ENCODE measurements at places on chromosomes 1 and 21.

DNA sequence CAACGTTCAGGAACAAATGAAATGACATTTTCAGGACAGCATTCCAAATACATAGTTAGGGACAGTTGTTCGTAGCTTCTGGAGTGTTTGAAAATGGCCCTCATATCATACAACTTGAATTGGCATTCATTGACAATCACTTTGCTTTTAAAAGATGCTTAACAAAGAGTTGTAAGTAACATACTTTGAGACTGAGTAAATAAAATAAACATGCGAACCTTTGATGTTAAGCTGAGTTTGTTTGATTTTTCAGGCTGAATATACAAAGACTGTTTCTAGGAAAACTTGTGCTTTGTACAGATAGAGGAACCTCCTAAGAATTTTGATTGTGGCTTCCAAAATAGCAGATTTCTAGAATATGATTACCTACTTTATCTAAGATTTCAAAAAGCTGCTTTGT is 45.3 kb downstream of the ITSN1 start:
- no peak for DNase-seq

- DNase-seq, result no peak
Measured at GRCh38 chr1:201648066-201648906, 109.4 kb downstream of the NAV1 start.

DNA sequence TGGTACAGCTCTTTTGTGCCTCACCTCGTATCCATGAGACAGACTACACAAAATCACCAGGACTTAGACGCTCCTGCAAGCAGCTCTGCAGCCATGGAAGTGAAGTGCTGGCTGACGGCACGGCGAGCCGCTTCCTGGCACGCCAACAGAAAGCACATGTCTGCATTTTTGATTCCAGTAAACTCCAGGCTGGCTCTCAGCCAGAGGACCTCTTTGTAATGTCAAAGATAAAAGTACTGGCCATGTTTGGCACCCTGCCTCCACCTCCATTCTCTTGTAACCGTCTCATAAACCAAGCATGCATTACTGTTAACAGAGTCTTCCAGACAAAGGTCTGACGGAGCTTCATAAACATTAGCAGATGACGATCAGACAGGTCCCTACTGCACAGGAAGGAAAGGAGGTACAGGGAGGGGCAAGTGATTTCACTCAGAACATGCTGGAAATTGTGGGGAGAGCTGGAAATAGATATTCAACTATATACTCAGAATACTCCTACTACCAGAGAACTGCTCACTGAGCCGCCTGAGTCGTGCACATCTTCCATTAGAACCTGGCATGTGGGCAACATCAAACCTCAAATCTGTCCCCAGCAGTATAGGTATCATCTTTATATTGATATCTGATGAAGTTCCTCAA is 632.0 kb downstream of the SMYD3 start:
- no peak for DNase-seq

DNA sequence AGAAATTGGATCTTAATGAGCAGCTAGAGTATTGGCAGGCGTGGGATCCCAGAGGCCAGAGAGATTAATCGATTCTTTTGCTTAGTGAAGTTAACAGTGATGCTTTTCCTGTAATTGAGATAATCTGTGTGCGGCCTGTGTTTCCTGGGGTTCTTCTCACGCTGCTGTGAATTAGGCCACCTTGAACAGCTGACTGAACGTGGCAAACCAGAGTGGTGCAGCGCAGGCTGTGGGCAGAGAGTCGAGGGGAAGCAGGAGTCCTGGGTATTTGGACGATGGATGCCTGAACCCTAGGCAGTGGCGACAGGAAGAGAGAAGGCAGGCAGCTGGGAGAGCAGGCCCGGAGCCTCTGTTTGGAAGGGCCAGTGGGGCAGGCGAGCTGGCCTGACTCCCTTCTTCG is 51.7 kb downstream of the RYR2 start:
- DNase-seq, result no peak

DNA sequence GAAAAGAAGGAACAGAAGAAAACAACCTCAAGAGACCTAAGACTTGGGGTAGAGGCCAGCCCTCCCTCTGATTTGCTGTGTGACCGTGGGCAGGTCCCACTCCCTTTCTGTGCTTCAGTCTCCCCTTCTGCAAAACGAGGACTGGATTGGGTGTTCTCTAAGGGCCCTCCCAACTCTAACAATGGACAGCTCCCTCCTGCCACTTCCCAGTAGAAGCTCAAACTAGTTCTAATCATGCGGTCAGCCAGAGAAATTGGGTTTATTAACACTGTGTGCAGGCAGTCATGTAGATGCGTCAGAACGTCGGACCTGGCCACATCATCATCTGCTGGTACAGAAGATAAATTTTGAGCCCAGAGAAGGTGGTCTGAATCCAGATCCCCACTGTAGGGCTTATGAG is 1.6 kb upstream of the PADI4 start:
- DNase-seq, result no peak

DNA sequence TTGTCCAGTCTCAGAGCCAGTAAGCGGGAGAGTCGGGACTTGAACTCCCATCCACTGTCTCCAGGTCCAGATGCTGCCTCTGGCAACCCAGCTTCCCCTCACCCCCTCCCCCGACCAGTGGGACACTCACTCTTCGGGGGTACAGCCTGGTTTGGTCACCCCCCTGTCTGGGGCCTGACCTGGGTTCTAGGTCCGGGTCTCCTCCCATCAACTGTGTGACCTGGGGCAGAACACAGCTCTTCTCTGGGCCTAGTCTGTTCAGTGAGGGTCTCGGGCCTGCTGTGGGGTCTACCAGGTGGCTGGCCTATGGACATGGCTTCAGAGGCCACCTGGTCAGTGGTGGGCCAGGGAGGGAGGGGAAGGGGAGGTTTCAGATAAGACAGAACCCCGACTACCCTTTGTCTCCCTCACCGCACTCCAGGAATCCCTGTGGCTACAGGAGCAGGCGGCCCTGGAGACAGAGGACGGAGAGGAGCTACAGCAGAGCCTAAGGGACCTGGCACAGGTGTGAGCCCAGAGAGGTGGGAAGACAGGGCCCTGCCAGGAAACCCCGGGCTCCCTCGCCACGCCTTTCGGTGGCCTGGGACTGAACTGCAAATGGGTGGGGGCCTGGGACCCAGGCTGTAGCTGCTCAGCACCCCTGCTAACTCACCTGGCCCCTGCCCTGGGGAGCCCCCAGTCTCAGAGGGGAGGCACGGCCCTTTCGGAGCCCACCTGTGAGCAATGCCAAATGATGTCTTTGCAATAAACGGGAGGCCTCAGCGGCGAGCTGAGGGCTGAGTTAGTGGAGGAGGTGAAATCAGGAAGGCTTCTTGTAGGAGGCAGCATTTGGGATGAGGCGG is 4.1 kb upstream of the NBPF3 start:
- no peak for DNase-seq

- no peak for DNase-seq
Measured at GRCh38 chr1:241899210-241899609, 51.2 kb downstream of the EXO1 start.

- DNase-seq, result no peak
Measured at GRCh38 chr1:38062361-38063288, 16.0 kb upstream of the POU3F1 start.

- DNase-seq, result no peak
Measured at GRCh38 chr1:167638064-167638463, 8.0 kb downstream of the RCSD1 start.

GRCh38 chr1:247961791-247962190 is 3.2 kb upstream of the OR2AK2 start:
- no peak for DNase-seq

GRCh38 chr21:38712664-38713063 is 93.1 kb upstream of the ETS2 start:
- no peak for DNase-seq

GRCh38 chr1:176626572-176627061 is 163.6 kb downstream of the PAPPA2 start:
- no peak for DNase-seq

GRCh38 chr1:10617318-10617717 is 142.6 kb downstream of the PEX14 start:
- no peak for DNase-seq

DNA sequence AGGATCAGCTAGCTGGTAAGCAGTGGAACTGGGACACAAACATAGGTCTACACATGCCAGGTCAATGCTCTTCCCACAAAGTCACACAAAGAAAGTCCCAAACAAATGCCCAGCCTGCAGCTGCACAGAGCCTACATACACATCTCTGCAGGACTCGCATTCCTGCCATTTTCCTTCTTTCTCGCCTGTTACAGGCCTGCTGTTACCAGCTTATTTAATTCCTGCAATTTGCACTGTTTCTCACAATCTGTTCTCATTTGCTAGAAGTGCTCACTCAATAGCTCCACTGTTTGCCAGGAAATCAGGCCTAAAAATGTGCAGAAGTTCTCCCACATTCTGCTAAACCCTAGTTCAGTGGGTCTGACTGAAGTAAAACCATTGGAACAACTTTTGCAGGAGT is 362.6 kb upstream of the C1orf87 start:
- DNase-seq, result no peak

- no peak for DNase-seq
Measured at GRCh38 chr1:166328956-166329355, 162.2 kb upstream of the FAM78B start.

DNA sequence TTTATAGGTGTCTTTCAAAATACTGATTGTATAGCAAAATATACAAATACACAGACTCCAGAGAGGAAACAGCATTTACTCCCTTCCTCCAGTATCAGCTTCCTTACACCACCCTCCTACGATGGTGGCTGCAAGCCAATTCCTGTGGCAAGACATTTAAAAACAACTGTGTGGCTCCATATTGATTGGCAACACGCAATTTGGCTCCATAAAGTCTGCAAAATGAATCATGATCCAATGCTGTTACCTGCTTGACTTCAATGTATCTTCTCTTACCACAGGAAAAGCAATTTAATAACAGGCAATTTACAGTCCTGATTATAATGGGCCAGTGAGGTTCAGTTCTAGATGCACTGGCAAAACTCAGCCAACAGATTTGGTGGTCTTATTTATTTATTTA is 19.7 kb upstream of the ATP6V1G3 start:
- no peak for DNase-seq

DNA sequence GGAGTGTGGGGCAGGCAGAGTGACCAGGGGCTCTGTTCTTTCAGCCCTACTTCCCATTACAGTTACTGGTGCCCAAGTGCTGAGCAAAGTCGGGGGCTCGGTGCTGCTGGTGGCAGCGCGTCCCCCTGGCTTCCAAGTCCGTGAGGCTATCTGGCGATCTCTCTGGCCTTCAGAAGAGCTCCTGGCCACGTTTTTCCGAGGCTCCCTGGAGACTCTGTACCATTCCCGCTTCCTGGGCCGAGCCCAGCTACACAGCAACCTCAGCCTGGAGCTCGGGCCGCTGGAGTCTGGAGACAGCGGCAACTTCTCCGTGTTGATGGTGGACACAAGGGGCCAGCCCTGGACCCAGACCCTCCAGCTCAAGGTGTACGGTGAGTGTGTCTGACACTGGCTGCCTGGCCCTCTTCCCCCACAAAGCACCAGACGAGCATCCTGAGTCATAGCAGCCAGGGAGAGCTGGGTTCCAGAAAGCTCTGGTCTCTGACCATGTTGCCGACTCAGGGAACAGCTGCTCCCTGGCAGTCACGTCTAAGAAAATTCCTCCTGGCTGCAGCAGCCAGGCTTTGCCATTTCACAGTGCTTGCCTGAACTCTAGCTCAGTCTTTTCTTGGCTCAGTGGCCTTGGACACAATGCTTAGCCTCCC is 3.3 kb downstream of the SLAMF8 start:
- DNase-seq, result no peak

GRCh38 chr1:231871471-231871870 is 244.9 kb downstream of the DISC1 start:
- DNase-seq, result no peak

DNA sequence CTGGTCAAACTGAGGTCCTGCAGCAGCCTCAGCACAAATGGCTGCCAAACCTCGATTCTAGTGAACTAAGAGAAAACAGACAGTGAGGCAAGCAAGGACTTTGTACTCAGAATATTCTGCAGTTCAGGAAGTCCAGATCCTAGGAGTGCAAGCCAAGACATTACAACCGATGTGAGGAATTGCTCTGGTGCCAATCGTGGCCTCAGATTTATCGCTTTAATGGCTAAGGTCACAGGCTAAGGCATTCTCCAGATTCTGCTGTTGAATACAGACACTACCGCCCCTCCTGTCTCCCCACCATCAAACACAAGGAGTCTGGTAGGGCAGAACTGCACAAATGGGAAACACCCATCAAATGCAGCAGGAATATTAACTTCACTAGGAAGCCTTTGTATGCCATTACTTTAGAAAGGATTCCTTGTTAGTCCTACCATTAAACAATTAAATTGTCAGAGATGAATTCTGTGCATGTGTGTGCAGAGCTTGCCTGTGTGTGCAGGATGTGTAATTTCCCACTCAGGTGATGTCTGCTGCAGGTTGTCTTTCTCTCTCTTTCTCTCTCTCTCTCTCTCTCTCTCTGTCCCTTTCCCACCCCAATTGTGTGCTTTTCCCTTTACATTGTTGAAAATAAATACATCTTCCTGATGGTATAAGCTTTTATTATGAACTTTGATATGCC is 9.2 kb upstream of the SERTAD4 start:
- DNase-seq, result no peak

DNA sequence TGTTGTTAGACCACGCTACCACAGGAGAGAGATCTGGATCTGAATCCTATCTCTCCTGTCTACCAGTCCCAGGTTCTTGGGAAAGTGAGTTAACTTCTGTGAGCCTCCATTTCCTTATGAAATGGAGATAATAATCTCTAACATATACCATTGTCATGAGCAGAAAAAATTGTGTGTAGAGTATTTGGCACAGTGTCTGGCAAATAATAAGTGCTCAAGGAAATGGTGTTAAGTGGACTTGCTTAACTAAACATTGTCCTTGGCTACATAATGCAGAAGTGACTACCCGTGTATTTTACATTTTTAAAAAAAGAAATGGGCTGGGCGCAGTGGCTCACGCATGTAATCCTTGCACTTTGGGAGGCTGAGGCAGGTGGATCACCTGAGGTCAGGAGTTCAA is 217.4 kb downstream of the KCNH1 start:
- no peak for DNase-seq

GRCh38 chr1:52444463-52444862 is 40.1 kb downstream of the PRPF38A start:
- no peak for DNase-seq

- no peak for DNase-seq
Measured at GRCh38 chr1:19414515-19415121, 70.7 kb downstream of the CAPZB start.

- DNase-seq, result no peak
Measured at GRCh38 chr1:160407839-160408801, 7.8 kb downstream of the VANGL2 start.

DNA sequence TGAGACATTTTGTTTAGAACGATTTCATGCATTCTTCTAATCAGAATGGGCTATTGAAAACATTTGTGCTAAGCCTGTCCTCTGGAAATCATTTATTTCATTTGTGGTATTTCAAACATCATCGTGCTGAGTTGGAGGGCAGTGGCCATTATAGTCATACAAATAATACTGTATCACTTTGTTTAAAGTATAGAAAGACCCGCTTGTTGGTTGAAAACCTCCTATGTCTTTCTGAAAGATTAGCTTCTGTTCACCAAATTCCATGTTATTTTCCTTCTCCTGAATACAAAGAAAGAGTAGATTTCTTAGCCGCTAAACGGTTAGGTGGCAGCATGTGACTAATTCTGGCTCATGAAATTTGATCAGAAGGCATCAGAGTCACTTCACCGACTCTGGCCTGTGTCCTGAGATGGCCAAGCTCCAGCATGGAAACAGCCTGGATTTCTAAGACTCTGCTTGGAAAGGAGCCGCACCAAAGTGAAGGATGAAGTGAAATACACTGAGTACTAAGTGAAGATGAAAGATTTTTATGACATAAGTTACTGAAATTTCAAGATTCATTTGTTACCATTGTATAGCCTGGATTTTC is 355.1 kb downstream of the USP25 start:
- DNase-seq, result no peak

Data from type B pancreatic cell (in vitro differentiated cells).